Forelimb muscle (tissue), 1 donor: ENCODE measurements at places on chromosomes 2 and 18. TPM values are rescaled to one million over a fixed set of nuclear protein-coding genes. Genes with fewer than 3 reads are reported as not detected.

DNA sequence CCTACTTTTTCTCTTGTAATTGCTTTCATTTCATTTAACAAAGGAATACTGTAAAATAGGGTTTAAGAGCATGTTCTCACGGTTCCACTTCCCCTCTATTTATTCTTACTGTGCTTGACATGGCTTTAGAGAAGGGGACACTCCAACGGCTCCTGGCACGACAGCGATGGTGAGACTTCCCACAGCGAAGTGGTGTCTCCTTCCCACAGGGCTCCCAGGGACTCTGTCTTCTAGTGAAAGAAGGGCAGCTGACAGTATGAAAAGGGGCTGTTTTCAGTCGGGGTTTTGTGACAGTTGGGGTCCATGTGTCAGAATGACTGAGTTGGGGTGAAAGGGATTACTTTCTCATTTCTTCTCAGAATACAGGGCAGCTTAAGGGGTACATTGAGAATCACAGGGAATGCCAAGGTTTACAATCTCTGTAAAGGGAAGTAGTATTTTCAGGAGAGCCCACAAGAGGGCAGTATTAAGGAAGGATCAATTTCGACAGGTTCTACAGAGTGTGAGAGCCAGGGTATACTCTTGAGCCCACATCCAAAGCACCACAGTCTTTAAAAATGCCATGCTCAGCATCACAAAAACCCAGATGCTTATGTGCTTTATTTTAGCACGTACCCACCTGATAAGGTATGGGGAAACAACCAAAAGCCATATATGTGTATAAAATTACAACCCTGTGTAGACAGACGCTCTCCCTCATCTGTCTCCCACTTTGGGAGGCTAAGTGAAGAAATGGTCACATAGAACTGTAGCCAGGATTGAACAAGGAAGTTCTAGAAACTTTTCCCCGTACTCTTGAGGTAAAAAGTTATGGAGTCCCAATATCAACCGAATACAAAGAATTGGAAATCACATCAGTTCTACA, 31.3 kb upstream of the RAPGEF4 start:
- DNase-seq, result no peak

DNA sequence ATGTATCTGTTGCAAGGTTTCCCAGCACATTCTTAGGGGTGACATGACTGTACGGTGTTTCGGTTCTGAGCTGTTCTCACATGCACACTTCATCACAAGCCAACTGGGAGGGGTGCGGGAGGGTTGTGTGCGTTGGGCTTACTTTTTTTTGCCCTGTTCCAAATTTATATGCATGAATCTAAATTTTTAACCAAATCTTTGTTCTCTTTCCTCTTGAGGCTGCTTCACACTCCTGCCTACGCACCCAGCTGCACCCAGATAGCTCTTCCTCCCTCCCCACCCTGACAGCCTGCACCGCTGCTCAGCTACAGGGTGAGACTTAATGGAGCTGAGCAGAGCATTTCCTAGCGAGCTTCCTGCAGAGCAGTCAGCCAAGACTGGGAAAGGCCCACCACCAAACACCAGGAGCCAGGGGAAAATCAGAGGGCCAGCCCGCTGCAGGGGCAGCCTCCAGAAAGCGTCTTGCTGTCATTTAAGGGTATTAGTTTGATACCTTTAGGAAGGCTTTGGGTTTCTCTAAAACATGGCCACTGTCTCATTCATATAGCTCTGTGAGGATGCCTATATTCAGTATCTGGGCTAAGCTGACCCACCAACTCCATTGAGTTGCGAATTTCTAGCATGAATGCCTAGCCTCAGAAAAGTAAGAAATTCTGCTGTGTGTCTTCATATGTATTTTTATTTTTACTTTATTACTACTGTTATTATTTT, 84.5 kb downstream of the POU3F3 start:
- DNase-seq, result no peak

TSN gene
- polyA plus RNA-seq, result 47.8 TPM

GRCh38 chr18:59623456-59624368, 73.5 kb downstream of the CCBE1 start:
- DNase-seq, result no peak

CFC1 gene
- polyA plus RNA-seq, result not detected

OXER1 gene
- polyA plus RNA-seq, result 7.2 TPM

DNA sequence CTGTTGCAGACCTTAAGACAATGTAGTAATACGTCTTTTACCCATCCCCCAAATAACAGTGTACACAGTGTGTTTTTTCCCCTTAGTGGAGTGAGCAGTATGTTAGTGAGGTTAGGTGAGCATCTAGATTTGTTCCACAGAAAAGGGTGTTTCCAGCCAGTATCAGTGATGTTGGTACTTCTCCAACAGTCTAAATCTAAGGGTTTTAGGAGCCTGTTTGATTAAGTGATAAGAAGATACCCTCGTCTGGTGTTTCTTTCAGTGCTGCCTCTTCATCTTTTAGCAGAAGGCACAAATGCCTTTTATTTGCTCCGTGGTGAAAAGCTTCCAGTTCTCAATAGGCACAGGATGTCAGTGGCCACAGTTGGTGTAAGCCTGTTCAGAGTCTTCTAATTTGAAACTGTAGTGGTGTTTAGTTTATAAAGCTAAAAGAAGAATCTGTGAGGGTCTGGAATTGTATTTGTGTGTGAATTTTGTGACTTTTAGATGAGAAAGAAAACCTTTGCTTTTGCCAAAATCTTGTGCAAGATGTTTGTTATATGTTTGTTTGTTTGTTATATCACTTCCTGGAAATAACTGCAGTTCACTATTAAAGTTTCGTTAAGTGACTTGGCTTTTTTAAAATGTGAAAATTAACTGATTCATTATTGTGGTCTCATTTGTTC, 71.2 kb downstream of the MAP4K4 start:
- DNase-seq, result no peak

C18orf32 gene
- 13.3 TPM for polyA plus RNA-seq

MYO3B gene
- polyA plus RNA-seq, result 0.10 TPM

TXNDC2 gene
- 0.05 TPM for polyA plus RNA-seq

DNA sequence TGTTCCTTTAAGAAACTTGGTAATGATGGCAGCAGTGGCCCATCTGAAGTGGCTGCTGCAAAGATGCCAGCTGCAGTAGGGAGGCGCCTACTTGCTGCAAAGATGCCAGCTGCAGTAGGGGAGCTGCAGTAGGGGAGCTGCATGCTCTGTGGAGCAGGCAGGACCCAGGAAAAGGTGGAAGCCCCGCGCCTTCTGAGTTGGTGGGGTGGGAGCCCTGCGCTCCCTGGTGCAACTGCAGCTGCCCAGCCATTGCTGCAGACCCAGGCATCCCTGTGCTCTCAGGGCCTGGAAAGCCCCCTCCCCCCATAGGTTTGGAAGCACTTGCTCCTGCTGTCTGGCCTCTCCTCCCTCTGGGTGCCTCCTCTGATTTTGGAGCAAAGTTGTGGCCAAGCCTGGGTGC, 155.3 kb downstream of the DPP4 start:
- no peak for DNase-seq

- DNase-seq, result no peak
Observed at GRCh38 chr2:170092436-170093060, 85.4 kb upstream of the MYO3B start.

- no peak for DNase-seq
Observed at GRCh38 chr2:146451972-146452371, 1392.9 kb upstream of the ACVR2A start.

DNA sequence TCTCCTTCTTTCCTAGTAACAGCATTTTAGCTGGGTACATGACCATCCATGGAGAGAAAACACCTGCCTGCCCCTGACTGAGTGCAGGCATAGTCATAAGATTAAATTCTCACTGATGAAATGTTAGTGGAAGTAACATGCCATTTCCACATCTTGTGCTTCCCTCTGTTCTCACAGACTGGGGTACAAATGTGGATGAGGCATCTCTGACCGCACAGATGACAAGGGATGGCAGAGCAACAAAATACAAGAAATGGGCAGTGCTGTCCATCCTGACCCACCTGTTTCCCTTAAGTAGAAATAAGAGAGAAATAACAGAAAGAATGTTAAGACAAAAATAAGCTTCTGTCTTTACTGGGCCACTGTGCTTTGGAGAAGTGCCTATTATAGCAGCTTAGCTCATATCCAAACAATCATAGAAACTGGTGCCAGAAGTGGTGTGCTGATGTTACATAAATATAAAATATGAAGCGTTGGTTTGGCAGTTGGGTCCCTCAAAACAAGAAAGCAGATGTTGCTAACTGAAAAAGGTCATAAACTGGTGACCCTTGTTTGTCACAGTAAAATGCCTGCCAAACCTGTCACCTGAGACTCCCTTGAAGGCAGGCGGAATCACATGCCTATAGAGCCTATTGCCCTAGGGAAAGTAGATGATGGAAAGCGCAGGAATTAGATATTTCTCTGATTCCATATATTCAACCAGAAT, 72.4 kb upstream of the CCDC150 start:
- peak; percentile 78 for DNase-seq

GRCh38 chr2:190809139-190809764, 71.4 kb upstream of the GLS start:
- DNase-seq, result no peak

GRCh38 chr2:169490834-169491233, 11.5 kb downstream of the BBS5 start:
- no peak for DNase-seq

GRCh38 chr2:102660070-102660469, 40.7 kb downstream of the SLC9A2 start:
- no peak for DNase-seq
